ENCODE measurements at places on chromosomes 3 and 15.

- DNase-seq = no peak
These were observed 67.7 kb upstream of the ROPN1 start for GRCh38 chr3:124059580-124059979.

DNA sequence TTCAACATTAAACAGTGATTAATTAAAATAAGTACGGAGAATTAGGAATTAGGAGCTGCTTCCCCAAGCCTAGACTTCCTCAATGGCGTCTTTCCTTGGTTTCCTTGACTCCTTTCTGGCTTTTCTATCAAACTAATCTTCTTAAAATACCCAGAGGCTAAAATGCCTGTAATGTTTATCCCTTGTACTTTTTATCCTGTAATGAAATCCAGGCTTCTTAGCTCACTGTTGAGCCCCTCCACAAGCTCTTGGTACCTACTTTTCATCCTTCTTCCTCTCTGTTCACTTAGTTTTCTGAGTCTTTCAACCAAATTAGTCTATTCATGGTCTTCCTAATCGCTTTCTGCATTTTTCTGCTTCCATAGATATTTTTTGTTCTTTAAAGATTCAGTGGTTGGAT lies 6.9 kb upstream of the UBE2E1 start:
- DNase-seq = no peak

GRCh38 chr15:71715914-71716313 lies 94.4 kb upstream of the NR2E3 start:
- no peak for DNase-seq

DNA sequence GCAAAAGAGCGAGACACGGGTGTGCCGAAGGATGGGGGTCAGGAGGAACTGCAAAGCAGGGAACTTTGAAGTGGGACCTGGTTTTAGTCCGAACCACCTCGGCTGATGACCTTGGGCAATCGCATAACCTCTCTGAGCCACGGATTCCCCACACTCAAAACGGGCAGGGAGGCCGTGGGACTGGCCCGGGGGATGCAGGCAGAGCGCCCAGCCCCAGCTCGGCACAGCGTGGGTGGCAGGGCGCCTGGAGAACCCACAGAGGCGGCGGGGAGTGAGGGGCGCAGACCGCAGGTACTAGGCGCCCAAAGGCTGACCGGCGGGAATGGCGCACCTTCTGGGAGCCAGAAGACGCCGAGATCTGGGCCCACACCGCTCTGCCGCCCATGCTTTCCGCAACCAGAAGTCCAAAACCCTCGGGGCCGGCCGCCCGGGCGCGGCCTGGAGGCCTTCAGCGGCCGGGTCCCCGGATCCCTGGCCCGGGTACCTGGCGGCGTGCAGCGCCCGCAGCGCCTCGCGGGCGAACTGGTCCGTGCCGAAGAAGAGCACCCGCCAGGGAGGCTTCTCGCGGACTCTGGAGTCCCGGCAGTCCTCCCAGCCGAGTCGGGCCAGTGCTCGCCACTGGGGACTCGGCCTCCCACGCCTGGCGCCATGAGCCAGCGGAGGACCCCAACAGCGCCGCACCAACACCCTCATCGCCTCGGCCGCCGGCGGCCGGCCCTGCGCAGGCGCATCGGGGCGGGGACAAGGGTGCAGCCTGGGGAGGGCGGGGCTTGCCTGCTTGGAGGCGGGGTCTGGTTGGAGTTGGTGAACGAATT lies at the start of gene MTFMT:
MTFMT (minus strand) TSS at position 719 of the 815 bp plus-strand sequence; CDS start at position 693, 26 bp downstream.
- DNase-seq = peak; percentile 85

DNA sequence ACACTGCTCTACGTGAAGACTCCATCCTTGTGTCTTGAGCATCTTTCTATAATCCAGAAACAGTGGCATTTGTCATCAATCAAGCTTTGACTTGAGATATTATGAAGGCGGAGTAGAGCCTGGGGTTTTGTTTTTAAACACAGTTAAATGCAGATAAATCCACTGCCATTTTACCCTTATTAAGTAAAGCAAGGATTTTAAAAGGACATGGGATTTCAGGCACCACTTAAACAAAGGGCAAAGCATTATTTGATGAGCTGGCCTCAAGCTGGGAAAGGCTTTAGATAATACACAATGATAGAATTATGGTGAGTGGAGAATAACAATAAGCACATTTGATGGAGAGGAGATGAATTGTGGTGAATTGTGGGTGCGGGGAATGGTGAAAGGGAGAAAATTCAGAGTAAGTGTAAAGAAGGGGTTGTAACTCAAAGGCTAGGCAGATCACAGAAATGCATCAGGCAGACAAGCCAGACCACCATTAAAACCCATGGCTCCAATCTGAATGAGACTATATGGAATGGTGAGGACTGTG lies 54.9 kb upstream of the GLCE start:
- DNase-seq = no peak

DNA sequence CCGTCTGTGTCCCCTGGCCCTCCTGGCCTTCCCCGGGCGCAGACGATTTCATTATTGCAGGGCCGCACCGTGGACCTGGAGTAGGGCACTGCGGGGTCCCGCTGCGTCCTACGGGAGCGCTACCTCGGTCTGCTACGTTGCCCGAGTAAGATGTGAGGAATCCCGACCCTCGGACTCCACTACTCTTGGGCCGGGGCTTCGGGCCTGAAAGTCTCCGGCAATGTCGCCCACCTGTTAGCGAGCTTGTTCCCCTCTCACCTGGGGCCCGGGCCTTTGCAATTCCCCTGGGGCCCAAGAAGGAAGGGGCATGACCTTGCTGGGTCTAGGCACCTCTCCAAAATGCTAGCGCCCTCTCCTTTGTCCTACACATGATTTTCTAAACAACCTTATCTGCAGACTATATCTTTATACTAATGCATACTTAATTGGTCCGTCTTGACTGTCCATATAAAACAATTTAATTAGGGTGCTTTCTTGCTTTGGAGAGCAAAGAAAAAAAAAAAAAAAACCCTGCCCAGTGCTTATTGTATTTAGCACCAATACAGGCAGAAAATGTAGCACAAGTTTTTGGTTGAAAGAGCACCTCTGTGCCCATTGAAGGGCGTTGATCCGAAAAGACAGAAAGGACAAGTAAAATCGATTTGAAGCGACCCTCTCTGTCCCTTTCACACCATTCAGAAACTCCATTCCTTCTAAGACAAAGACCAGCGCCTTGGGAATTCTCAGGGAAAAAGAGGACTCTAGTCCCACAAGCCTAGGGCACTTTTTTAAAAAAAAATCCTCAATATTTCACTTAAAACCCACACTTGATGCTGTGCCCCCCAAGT lies 7.0 kb upstream of the NR2F2 start:
- peak; percentile 79 for DNase-seq

DNA sequence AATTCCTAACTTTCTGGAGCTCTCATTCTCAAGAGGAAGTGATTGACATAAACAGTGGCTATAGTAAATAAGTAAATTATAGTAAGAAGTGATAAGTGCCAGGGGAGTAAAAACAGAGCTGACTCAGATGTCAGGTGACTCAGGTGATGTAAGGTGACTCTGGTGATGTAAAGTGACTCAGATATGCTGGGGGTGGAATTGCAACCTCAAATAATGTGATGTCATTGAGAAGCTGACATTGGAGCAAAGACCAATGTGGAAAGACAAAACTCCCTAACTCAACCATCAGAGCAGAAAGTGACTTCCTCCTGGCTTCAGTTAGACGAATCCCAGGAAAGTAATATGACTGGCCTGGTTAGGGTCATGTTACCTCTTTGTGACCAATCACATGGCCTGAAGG lies 144.2 kb upstream of the SNTN start:
- DNase-seq = no peak

GRCh38 chr3:86175051-86175536 lies 815.9 kb downstream of the VGLL3 start:
- no peak for DNase-seq

- no peak for DNase-seq
These were observed 263.9 kb upstream of the IGF1R start for GRCh38 chr15:98384328-98385029.

- peak; percentile 46 for DNase-seq
These were observed 140.1 kb upstream of the BFSP2 start for GRCh38 chr3:133259767-133260166.

DNA sequence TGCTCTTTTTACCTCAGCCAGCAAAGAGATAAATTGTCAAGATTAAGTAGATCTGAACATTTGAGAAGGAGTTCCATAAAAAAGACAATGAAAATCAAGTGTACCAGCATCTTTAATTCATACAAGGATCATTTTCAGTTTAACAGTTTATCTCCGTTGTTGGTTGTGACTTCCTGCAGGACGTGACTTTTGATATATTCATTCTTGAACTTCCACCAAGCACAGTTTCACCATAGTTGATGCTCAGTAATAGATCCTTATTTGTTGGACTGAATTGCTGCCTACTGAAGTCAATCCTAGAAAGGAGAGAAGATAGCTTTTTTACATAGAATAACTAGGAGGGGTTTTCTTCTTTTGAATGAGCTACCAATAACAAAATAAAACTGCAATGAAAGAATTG lies 408.2 kb downstream of the LPP start:
- no peak for DNase-seq

- peak; percentile 71 for DNase-seq
These were observed 22.4 kb downstream of the CXCR6 start for GRCh38 chr3:45965653-45966052.

DNA sequence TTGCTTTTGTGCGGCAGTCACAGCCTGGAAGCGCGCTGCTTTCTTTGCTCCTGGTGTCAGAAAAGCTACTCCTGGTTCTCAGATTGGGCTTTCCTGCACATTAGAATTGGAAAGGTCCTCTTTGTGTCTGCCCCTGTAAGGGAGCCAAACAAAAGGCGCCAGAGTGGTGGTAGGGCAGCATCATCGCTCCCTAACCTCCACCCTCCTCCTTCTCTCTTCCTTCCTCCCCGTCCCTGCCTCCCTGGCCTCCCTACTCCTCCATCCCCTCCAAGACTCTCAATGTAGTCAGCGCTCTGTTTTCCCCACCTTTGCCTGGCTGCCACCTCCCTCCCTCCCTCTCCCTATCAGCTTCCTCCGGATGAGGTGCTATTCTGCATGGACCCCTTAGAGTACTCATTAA lies 65.3 kb downstream of the SH3GL3 start:
- DNase-seq = no peak

- no peak for DNase-seq
These were observed 110.8 kb downstream of the BBX start for GRCh38 chr3:107633327-107634098.

DNA sequence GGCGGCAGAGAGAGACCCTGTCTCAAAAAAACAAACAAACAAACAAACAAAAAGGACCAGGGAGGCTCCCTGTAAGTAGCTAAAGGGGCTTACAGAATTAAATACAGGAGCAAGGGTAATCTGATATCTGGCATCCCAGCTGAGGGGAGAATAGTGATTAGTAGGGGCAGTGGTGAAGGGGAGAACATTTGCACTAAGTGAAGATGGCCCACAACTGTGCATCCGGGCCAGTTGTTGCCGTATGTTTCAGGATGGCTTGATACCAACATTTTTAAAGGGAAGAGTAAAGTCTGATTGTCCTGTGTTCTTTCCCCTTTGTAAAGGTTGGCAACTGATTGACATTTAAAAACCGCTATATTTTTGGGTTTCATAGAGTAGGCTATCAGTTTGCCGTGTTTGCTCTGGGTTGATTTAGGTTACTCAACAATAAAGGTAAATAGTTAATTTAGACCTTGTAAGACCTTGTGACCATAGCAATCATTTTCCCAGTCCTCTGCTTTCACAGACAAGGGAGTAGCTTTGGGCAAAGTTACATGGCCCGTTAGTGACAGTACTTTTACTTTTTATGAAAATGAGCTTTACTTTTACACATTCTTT lies 167.8 kb downstream of the PTPRG start:
- no peak for DNase-seq

- DNase-seq = no peak
These were observed 1.6 kb downstream of the LNP1 start for GRCh38 chr3:100402891-100403290.

DNA sequence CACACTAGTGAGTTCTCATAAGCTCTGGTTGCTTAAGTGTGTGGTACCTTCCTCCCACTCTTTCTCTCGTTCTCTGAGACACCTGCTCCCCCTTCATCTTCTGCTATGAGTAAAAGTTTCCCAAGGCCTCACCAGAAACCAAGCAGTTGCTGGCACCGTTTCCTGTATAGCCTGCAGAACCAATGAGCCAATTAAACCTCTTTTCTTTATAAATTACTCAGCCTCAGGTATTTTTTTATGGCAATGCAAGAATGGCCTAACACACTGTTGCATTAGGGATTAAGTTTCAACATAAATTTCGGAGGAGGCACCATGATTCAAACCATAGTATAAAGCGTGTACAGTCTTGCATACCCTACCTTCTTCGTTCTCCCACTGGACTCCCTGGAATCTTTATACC lies 252.3 kb upstream of the CHRM5 start:
- DNase-seq = no peak

DNA sequence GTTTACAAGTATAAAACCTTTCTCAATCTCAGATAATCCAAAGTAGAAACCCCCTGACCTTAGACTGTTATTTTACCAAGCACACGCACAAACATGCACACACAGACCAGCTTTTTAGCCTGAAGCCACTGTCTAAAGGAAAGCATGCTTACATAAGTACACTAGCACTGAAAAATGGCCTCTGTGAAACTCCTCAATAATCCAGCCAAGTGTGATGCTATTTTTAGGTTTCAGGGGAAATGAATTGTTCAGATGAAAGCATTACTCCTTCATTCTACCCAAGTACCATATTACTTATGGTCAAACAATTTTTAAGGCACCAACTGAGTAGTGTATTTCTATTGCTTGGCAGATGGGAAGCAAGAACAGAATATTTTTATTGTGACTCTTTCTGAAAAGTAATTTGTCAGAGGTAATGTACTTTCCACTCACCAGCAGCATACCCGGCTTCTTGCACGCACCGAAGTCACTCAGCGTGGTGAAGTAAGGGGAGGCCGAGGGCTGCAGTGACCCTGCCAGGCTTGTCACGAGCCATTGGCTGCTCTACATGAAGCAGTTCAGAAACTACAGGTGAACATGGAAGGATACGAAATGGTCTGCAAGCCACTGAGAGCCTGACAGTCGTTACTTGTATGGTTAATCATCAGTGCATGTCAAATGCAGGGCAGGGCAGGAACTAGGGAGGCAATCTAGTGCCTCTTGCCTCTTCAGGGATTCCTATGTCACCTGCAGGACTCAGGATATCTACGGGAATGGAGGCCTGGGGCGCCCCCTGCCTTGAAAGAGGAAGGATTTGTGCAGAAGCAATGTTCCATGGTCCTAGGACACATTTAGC lies 106.7 kb downstream of the GABRB3 start:
- no peak for DNase-seq

GRCh38 chr3:177760803-177761202 lies 563.5 kb upstream of the TBL1XR1 start:
- no peak for DNase-seq

DNA sequence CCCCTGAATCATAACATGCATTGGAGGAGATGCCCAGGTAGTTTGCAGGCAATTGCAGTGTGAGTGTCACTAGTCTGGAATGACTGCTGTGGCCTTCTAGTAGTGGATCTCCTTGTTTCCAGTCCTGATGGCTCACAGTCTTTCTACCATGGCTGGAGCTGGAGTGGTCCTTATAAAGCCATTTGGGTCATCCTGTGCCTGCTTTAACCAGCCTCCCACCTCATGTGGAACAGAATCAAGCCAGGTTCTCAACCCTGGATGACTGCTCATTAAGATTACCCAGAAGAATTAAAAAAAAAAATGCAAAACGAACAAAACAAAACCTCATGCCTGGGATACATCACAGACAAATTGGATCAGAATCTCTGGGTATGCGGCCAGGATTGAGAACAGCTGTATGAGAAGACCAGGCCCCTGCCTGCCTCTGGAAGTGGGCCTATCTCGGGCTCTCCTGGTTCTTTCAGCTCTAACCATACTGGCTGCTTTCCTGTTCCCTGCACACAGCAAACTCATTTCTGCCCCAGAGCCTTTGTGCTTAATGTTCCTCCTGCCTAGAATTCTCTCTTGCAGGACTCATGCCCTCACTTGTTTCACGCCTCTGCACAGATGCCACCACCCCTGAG lies 96.4 kb downstream of the ITPR1 start:
- no peak for DNase-seq

- DNase-seq = no peak
These were observed 9.8 kb downstream of the SRGAP3 start for GRCh38 chr3:9239680-9240079.
